ENCODE measurements at places on chromosomes 7 and 10.
A peak's percentile ranks its signal among the peaks of the same experiment; 100 is the strongest.

- DNase-seq, result no peak
Observed at GRCh38 chr10:28769091-28769604, 91.8 kb downstream of the BAMBI start.

DNA sequence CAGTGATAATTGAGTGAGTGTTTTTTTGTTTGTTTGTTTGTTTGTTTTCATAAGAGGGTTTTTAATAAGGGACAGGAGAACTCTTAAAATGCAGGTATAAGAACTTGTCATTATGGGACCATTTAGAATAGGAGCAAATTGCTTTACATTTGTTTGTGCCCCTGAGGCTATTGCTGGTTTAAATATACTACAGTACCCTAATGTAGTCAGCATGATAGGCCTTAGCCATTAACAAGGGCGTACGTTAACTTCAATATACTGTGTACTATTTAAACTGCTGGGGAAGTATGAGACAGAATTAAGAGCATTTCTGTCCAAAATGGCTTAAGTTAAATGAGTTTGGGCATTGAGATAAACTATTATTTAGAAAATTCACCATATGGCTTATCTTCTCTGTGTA is 26.2 kb downstream of the PRKAR2B start:
- DNase-seq, result no peak

GRCh38 chr10:77899080-77899477 is 27.5 kb downstream of the DLG5 start:
- DNase-seq, result peak; percentile 63

DNA sequence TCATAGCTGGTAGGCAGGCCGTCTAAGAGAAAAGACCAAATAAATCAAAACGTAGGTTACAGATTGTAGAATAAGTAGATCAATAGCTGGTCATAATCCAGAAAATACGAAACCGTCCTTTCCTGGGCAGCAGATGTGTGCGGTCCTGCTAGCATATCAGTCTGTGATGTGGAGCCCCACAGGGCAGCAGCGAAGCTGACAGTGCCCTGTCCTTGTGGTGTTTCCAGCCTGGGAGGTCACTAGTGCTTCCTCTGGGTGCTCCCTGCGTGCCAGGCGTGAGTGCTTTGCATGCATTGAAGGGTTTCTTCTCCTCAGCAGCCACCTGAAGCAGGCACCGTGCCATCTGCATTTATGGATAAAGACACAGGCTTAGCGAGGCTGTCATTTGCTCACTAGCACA is 41.7 kb downstream of the IL15RA start:
- DNase-seq, result no peak

- DNase-seq, result no peak
Observed at GRCh38 chr10:95401704-95402469, 111.1 kb upstream of the PDLIM1 start.

- DNase-seq, result no peak
Observed at GRCh38 chr7:149353739-149354504, 91.9 kb downstream of the ZNF783 start.

- no peak for DNase-seq
Observed at GRCh38 chr7:137664846-137665245, 181.9 kb downstream of the DGKI start.

DNA sequence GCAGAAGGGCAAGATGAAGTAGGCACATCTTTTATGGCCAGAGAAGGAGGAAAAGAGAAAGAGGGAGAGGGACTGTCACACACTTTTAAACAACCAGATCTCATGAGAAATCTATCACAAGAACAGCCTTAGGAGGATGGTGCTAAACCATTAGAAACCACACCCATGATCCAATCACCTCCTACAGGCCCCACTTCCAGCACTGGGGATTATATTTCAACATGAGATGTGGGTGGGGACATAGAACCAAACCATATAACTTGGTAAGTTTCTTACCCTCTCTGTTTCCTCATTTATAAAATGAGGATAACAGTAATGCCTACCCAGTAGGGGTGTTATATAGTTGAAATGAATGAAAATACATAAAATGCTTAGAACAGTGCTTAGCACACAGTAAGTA is 66.0 kb downstream of the CHCHD3 start:
- peak; percentile 31 for DNase-seq

- no peak for DNase-seq
Observed at GRCh38 chr7:28373990-28374389, 38.3 kb upstream of the CREB5 start.

DNA sequence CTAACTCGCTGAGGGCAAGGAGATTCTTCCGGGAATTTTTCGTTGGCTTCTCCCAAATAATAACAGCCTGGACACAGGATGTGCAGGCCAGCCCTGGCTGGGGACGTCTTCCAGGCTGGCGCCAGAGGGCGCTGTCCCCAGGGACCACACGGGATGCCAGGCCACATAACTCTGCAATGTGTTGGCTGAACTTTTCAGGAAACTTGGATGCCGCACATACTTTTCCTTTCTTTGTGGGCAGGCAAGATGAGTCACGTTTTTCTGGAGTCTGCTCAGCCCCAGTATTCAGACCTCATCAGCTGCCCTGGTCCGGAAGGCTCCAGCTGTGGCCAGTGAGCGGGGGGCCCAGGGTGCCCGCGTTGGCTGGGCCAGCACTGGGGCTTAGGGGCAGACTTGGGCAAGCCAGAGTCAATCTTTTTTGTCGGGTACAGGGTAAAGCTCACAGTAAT is 122.7 kb downstream of the PRKAG2 start:
- peak; percentile 32 for DNase-seq

- DNase-seq, result no peak
Observed at GRCh38 chr7:295155-296154, 5.5 kb downstream of the FOXL3 start.

- DNase-seq, result no peak
Observed at GRCh38 chr10:92629945-92630344, 37.0 kb downstream of the KIF11 start.

- no peak for DNase-seq
Observed at GRCh38 chr10:70845816-70846215, 30.1 kb downstream of the SGPL1 start.

- DNase-seq, result peak; percentile 82
Observed at GRCh38 chr10:110893559-110894179, 21.9 kb downstream of the PDCD4 start.

GRCh38 chr7:6433784-6434615 is 13.8 kb downstream of the DAGLB start:
- DNase-seq, result no peak

DNA sequence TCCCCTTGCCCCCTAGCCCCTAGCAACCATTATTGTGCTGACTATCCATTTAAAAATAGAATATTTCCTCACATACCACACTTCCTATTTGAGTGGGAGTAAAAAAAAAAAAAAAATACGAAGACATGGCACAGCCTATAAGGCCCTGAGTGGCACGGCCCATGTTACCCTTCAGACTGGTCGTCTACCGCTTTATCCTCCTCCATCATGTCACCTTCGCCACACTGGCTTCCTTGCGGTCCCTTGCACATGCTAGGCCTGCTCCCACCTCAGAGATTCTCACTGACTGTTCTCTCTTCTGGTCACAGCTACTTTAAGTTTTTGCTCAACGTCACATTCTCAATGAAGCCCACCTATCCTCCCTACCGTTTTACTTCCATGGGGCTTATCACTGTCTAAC is 130.3 kb downstream of the ATE1 start:
- DNase-seq, result no peak

DNA sequence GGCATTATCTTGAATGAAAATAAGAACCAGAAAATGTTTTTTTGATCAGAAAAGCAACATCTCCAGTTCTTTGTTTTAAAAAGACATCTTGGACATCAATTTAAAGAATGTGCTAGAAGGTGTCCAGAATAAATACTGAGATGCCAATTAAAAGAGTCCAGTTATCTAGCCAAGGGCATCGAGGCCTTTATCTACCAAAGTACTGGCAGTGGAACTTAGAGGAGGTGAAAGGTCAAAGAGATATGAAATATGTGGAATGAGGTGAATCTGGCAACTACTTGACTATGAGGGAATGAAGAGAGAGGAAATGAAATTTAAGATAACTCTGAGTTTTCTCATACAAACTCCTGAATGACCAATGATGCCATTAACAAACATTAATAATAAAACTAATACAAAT is 154.3 kb upstream of the GNAI1 start:
- DNase-seq, result no peak

DNA sequence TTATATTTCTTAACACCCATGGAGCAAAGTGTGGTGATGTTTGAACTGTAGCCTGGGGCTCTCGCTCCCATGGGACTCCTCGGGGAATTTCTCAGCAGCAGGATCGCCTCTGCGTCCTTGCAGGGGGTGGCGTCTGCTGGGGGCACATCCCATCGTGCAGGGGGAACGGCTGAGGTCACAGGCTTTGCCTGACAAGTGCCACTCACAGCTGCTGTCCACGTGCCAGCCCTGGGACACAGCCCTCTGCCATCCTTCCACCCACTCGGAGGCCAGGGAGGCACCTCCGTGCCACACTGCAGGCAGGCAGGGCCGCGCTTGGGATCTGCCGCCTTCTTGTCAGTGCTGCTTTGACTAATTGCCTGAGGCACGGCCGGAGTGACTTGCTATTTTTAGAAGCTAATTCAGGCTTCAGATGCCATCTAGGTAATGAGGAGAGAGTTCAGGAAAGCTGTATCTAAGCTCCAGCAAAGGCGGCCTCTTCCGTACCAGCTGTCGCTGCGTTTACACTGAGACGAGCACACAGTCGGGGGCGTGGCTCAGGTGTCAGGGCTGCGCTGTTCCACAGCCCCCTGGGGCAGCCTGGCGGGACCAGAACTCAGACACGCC is 45.7 kb downstream of the PITRM1 start:
- DNase-seq, result no peak

DNA sequence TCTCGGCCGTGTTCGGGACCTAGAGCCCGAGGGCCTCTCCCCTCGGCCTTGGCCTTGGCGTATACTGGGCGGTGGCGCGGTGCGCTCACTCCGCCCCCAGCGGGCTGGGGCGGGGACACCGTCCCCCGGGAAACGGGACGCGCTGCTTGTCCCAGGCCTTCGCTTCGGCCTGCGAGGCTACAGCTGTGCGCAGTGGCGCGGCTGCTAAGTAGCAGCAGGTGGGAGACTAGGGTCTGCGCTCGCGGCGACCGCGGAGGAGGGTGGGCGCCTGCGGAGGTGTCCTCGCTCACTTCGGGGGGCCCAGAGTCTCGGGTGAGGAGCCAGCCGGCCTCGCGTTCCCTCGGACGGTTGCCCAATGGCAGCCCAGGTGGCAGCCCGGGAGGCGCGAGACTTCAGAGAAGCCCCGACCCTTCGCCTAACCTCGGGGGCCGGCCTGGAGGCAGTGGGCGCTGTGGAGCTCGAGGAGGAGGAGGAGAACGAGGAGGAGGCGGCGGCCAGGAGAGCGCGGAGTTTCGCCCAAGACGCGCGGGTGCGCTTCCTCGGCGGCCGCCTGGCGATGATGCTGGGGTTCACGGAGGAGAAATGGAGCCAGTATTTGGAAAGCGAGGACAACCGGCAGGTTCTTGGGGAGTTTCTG is at the start of gene DNAH11:
DNAH11 (plus strand) TSS at position 149 of the 637 bp plus-strand sequence; CDS start at position 356, 207 bp downstream.
- DNase-seq, result peak; percentile 49

GRCh38 chr7:99597762-99598501 is at the start of gene TMEM225B:
TSS of gene TMEM225B (plus strand) at chr7:99598267. CDS start at chr7:99604389, 6,122 bp downstream.
- DNase-seq, result no peak

GRCh38 chr10:62348029-62348428 is 26.1 kb upstream of the ZNF365 start:
- no peak for DNase-seq

GRCh38 chr10:101273330-101273729 is 44.1 kb upstream of the LBX1 start:
- DNase-seq, result no peak

GRCh38 chr10:77756319-77757232 is 119.0 kb upstream of the KCNMA1 start:
- DNase-seq, result peak; percentile 56

GRCh38 chr10:4151466-4151865 is 366.5 kb upstream of the KLF6 start:
- DNase-seq, result no peak

DNA sequence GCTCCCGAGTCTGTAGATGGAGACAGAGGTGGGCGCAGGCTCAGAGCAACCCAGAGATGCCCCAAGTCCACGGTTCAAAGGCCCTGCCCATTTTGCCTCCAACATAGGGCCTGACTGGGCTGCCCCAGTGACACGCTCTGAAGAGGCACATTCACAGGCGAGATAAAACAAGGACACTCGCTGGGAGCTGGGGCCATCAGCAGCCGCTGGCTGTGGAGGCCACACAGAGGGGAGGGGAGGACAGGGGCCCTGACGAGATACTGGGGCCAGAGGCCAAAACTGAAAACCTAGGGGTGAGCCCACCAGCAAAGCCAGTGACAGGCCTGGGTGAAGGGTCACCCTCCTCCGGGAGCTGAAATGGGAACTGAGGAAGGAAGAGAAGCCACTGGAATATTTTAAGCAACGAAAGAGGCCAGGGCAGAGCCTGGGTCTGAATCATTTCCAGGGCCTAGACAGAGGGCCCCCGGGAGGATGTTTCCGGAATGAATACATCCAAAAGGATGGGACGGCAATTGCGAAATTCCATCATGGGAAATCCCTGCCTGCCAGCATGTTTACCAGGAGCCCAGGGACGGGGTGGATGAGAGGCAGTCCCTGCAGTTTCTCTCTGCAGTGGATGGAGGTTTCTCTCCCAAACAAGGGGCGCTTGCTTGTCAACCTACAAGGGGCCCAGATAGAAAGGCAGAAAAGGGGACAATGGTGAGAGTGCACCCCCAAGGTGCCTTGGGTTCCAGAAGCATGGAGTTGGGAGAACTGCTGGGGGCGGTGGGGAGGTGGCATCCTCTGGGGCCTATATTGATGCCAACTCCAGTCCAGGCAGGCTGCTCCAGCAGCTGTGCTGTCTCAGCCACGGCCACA is 29.0 kb upstream of the HSPA12A start:
- DNase-seq, result no peak

GRCh38 chr7:21338728-21339164 is 89.1 kb upstream of the SP4 start:
- peak; percentile 83 for DNase-seq

DNA sequence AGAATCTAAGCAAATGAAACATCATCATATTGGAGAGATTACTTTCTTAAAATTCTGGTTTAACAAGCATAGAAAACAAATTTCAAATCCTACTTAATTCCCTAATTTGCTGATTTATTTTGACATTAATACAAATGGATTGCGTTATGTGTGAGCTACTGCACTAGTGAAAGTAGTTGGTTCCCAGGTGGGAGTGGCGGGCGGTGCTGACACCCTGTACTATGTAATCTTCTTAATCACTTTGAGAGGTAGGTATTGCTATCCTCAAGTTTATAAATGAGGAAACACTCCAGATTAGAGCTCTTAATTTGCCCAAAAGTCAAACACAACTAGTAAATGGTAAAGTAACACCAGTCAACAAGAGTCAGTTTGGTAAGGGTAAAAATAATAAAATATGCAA is 131.1 kb downstream of the ELAPOR2 start:
- DNase-seq, result no peak

DNA sequence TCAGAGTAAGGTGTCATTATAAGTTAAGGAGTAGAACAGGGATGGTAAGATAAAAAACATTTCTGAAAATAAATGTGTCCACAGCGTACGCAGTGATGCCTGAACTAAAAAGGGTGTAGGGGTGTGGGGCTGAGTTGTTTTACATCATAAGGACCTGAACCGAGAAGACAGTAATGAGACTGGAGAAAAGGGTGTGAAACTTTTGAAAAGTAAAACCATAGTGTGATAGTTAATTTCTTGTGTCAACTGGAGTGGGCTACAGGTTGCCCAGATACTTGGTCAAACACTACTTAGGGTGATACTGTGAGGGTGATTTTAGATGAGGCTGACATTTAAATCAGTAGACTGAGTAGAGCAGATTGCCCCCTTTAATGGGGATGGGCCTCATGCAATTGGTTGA is 169.0 kb upstream of the PRPS1L1 start:
- no peak for DNase-seq

GRCh38 chr10:4981722-4982471 is 18.7 kb downstream of the AKR1C1 start:
- DNase-seq, result peak; percentile 89

All from hematopoietic multipotent progenitor cell treated with erythropoietin and hydrocortisone succinate and interleukin-3 and kit ligand, for 8 days (in vitro differentiated cells).